ENCODE measurements at places on chromosomes 6 and 20. TPM values are rescaled to one million over a fixed set of nuclear protein-coding genes. Genes with fewer than 3 reads are reported as not detected.

- DNase-seq = peak; percentile 10
Measured at GRCh38 chr6:35468980-35469750, 964 bp downstream of the RPL10A start.

GRCh38 chr6:73969971-73970970 is 274.3 kb downstream of the CD109 start:
- peak; percentile 60 for DNase-seq

GRCh38 chr6:158869826-158870648 is 50.9 kb upstream of the EZR start:
- DNase-seq = peak; percentile 99

DNA sequence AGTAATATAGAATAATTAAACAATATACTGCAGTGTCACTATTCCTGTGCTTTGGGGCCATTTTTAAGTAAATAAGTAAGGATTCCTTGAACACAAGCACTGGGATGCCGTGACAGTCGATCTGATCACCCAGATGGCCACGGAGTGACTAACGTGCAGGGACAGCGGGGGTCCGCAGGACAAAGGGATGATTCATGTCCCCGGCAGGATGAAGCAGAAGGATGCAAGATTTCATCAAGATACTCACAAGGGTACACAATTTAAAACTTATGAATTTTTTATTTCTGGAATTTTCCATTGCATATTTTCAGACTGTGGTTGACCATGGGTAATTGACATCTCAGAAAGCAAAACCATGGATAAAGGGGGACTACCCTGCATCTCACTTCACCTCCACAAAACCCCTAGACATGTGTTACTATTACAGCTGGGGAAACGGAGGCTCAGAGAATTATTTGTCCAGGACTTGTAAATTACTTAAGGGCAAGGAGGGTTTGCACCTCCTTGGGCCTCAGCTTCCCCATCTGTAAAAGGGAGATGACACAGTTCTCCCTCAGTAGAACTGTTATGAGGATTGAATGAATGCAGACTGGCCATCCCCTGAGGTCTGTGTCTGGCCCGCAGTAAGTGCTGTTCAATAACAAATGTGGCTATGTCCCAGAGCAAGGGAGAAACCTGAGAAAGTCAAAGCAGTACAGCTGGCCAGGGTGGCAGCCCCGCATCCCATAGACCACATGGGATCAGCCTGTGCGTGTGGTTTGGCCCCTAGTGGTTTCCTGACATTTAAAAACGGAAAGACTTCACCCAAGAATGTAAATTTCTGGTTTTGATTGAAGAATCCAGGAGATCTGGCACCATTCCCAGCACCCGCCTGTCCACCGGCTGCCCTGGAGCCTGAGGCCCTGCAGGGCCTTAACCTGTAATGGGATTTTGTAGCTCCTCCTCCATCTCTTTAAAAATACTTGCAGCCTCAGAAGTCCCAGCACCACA is 235.5 kb downstream of the BMP7 start:
- DNase-seq = peak; percentile 98

DNA sequence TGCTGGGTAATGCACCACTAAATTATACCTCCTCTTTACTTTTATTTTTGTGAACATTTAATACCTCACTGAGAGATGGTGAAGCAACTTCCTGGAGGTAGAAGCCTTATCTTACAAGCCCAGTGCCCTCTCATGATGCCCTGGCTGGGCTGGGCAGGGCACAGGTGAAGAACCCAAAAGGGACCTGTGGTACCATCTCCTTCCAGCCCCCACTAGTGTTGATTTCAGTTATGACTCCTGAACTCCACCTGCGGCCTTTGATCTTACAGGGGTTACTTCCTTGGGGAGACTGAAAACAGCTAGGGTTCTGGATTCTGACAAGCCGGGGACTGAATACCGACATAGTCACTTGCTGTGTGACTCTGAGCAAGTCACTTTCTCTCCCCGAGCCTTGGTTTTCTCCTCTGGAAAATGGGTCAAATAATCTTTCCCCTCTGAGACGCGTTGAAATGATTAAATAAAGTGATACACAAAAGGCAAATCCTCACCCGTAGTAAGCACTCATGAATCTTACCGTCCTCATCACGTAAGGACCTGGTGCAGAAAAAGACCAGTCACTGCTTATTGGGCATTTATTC is 1.2 kb downstream of the SLC13A3 start:
- no peak for DNase-seq

GRCh38 chr20:24206995-24207394 is 218.4 kb upstream of the GGTLC1 start:
- peak; percentile 41 for DNase-seq

GRCh38 chr20:63591786-63592355 is 17.8 kb upstream of the HELZ2 start:
- DNase-seq = no peak

ADGB gene
- total RNA-seq = not detected

DNA sequence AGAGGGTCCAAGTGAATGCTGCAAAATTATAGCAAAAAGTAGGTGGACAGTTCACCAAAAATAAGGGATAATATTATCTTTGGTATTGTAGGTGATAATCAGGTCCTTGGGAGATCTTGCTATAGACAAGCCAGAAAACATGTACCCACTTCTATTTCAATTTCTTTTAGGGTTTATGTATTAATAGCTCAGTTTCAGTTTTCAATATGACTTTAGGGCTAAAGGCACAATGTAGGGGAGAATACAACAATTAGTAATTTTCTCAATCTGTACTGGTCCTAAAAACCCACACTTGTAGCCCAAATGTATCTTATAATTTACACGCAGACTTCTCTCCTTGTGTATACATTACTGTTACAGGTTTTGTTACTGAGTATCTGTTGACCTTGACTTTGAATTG is 307.0 kb upstream of the ID4 start:
- no peak for DNase-seq

DNA sequence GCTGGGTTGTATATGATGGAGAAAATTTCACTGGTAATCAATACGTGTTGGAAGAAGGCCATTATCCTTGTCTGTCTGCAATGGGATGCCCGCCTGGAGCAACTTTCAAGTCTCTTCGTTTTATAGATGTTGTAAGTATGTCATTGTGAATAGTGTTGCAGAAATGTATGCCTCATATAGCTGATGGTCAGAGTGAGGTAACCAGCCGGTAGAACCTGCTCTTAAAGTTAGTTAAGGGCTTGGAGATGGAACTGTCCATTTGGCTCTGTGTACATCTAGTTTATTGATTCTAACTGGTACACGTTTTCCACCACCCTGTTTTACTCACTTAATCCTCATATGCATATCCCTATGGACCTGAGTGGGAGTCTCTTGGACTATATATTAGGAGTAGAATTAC is 73.5 kb downstream of the RTN4IP1 start:
- no peak for DNase-seq

All from M059J (cell line).